ENCODE measurements at places on chromosomes 1 and 21.

DNA sequence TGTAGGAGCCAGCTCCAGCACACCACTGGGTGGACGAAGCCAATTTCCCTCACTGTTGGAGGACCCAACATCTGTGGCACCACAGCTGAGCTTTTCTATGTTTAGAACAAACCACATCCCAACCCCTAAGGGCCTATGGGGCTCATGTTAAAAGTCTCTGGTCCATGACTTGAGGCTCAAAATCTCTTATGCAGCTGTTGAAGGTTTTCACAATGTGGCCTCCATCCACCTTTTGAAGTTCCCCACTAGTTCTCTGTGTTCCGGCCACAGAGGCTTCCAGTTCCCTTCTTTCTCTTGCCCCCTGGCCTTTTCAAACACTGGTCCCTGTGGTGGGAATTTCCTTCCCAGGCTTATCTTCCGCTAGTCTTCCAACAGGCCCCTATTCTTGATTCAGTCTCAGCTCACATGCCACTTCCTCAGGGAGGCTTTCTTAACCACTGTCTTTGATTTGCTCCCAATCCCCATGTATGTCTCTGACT, 3.9 kb upstream of the IFNLR1 start:
- no peak for DNase-seq

GRCh38 chr1:77673716-77674355, 8.6 kb downstream of the ZZZ3 start:
- no peak for DNase-seq

- no peak for DNase-seq
Measured at GRCh38 chr1:244211559-244211944, 160.5 kb downstream of the ZBTB18 start.

DNA sequence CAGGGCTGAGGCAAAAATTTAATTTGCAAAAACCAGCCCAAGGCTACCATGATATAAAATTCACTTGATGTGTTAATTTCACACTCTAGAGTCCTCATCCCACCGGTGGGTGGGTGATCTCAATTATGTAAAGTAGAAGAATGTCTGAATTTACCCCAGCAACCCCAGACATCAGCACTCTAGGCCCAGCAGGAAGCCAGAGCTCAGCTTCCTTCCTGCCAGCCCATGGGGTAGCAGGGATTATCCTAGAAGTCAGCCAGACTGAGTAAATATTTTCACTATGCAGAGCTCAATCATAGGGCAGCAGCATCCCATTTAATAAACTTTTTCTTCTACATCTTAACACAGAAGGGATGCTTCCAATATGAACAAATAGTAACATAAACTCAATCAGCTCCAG, 71.0 kb downstream of the SIPA1L2 start:
- DNase-seq: no peak

- DNase-seq: no peak
Measured at GRCh38 chr1:240235521-240236288, 144.0 kb downstream of the FMN2 start.

GRCh38 chr1:173857363-173857917, 10.3 kb downstream of the GAS5 start:
- no peak for DNase-seq

DNA sequence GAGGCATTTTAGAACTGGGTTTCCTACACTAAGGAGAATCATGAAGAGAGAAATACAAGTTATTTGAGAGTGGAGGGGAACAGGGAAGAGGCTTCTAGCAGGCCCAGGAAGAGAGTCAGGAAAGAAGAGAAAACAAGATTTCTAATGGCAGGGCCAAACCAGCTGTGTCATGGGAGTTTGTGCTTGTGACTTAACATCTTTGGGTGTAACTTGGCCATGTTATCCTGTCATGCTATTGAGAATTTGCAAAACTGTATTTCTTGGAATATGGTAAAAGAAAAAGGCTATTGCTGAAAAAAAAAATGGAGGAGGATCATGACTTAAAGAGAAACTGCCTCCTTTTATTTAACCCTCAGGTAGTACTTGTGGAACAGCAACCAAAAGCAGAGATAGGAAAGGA, 47.4 kb upstream of the TNFSF18 start:
- DNase-seq: peak; percentile 30

GRCh38 chr1:158077411-158078256, 84.2 kb downstream of the KIRREL1 start:
- DNase-seq: no peak

GRCh38 chr1:171220081-171220420, 28.2 kb upstream of the FMO1 start:
- no peak for DNase-seq

DNA sequence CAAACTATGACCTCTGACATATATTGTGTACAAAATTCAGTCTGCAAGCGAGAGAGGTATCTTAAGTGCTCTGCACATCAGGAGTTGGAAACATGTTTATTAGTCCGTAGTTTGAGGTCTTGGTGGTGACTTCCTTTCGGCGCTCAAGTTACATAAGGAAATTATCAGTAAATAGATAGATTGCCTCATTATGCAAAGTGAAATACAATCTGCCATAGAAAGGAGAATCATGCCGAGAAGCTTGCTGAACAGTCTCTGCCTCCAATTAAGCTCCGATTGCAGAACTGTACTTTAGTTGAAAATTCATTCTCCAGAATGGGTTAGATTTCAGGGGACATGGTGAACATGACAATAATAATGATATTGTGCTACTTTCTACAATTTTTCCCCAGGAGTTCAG, 271.8 kb downstream of the BRINP2 start:
- DNase-seq: no peak

- DNase-seq: no peak
Measured at GRCh38 chr21:28423521-28424190, 569.0 kb downstream of the LTN1 start.

DNA sequence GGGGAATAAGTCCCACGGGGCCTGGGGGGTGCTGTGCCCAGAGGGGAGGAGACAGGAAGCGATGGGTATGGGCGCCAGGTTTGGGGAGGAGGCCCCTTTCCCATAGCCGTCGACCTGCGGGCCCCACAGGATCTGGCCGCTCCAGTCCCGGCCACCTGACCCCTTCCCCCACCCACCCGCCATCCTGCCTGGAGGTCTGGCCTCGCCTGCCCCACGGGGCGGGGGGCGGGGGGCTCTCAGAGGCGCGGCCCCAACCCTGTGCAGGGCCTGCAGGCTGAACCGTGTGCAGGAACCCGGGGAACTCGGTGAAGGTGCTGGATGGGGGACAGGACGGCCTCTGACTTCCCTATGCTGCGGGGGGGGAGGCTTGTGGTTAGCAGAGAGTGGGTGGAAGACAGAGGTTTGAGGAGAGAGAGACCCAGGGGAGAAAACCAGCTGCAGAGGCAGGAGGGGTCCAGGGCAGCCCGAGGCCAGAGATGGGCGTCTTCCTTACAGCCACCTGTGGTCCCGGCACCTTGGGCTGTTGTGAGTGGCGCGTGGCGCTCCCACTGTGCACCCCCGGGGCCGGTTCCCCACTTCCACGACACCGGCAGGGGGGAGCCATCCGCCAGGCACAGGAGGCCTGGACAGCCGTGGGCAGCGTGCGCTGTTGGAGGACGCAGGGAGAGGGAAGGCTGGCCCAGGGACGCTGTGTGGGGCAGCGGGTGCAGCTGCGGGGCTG, 2.5 kb upstream of the TNFRSF18 start:
- DNase-seq: peak; percentile 33

DNA sequence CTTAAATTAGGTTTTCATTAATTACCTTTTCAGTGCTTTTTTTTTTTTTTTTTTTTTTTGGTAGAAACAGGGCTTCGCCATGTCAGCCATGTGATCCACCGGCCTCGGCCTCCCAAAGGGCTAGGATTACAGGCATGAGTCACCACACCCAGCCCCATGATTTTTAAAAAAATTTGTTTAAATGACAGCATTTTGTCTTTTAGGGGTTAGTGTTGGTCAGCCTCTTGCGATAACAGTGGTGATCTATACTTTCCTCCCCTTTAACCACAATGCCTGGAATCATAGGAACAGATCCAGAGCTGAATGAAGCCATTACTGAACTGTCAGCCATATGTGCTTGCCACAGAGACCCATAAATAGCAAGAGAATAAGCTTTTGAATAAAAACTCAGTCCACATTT, 73.9 kb downstream of the CACHD1 start:
- no peak for DNase-seq
